ENCODE measurements at places on chromosomes 2 and 18.

- DNase-seq: no peak
These were observed 338.1 kb downstream of the CTNNA2 start for GRCh38 chr2:79850912-79851311.

DNA sequence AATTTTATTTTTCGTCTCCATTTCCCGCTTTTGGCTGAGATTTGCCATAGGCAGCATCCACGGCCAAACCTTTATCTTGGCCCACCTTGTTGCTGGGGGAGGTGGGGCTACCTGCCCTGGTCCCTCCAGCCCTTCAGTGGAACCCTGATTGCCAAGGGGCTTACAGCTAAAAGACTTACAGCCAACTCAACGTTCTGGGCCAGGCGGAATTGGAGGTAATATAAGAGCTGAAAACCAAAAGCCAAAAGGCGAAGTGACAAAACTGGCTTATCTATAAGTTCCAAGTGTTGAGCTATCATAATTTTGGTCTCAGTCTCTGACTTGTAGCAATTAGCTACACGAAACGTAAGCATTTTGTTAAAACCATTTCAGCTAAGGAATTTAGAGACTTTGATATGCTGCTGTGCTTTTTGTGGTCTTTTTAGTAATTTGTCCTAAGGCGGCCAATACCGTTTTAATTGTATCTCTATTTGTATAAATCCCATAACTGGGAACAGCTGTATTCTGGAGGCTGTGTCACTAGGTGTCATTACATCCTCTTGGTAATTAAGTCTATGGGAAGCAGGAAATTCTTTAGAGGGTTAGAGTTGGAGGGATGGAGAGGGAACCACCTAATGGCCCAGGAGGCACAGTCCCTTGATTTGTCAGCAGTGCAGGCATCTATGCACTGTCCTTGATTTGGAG is 24.0 kb downstream of the PDCD1 start:
- DNase-seq: no peak

DNA sequence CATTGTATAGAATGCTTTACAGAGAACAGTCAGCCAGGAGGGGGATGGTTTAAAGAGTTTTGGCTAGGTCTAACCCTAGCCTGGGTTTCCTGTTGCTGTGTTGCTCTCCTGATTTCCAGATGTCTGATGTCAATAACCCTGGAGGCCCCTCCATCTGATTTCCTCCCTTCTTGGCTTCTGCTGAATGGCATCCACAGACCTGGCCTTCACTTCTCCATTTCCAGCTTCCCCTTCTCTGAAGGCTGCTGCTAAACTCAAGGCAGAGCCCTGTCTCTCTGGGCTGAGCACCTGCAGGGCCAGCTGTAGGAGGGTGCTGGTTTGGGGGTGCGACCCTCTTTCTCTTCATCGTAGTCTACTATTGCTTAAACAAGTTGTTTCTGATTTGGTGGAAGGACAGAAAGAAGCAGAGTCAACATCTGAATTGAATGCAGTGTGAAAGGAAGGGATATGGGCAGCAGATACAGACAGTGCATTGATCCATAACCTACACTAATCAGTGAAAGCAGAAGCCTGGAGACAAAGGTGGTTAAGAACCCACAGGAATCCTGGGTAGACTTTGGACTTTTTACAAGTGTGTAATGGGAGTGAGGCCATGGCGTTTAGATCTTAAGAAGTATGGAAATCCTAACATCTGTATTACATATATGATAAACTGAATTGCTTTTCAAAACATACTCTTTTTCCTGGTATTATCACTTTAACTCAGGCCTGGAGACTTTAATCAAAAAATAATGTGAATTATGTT is 153.6 kb downstream of the HRH4 start:
- no peak for DNase-seq

DNA sequence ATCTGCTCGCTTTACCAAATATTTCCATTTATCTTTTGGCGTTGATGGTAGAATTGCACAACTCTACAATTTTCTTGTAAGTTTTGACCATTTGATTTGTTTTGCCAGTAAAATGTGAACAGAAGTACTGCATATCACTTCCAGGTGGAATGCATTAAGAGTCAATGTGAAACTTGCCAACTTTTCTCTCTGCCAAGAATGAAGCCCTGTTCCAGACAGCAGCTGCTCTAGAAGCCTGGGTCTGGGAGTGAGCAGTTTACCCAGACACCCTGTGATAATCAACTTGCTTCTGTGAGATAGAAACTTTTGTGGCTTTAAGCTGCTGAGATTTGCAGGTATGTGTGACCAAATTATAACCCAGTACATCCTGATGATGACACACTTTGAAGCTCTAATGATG is 115.9 kb upstream of the SYT4 start:
- DNase-seq: no peak

GRCh38 chr18:44848644-44849335 is 168.1 kb downstream of the SETBP1 start:
- no peak for DNase-seq

GRCh38 chr2:47535073-47535472 is 132.1 kb downstream of the MSH2 start:
- DNase-seq: no peak
